A549 treated with dexamethasone at 1 μM for 4 hours (cell line): ENCODE measurements at places on chromosomes 16 and 17. TPM values are rescaled to one million over a fixed set of nuclear protein-coding genes. Genes with fewer than 3 reads are reported as not detected.

SETD6 gene
- 9.0 to 14.3 TPM (median 12.9 TPM) in 5 replicates for total RNA-seq

CALB2 gene
- total RNA-seq, result 3.8 to 6.3 TPM (median 5.3 TPM) in 5 replicates

PDK2 gene
- total RNA-seq, result 11.5 to 21.5 TPM (median 20.4 TPM) in 5 replicates

TSNAXIP1 gene
- total RNA-seq, result 0.25 to 0.67 TPM (median 0.52 TPM) in 5 replicates

TNFRSF17 gene
- not detected in 5 replicates for total RNA-seq

GDPD1 gene
- 0.37 to 0.97 TPM (median 0.64 TPM) in 5 replicates for total RNA-seq

KDM8 gene
- total RNA-seq, result 1.7 to 2.8 TPM (median 2.6 TPM) in 5 replicates

NXN gene
- 20.0 to 27.7 TPM (median 26.7 TPM) in 5 replicates for total RNA-seq

CDK3 gene
- total RNA-seq, result 1.3 to 4.7 TPM (median 4.1 TPM) in 5 replicates

KRTAP4-1 gene
- total RNA-seq, result 0.14 to 0.25 TPM (median 0.24 TPM) in 3 of 5 replicates, not detected in the others

KRTAP16-1 gene
- total RNA-seq, result not detected in 5 replicates

RNF43 gene
- total RNA-seq, result 0.20 to 0.86 TPM (median 0.40 TPM) in 5 replicates

ETV4 gene
- total RNA-seq, result 53.6 to 68.6 TPM (median 65.1 TPM) in 5 replicates

SHISA6 gene
- not detected in 5 replicates for total RNA-seq

PLA2G10 gene
- 0.28 to 0.66 TPM (median 0.37 TPM) in 5 replicates for total RNA-seq

CDIP1 gene
- 12.5 to 15.7 TPM (median 14.8 TPM) in 5 replicates for total RNA-seq

FTSJ3 gene
- 53.1 to 56.9 TPM (median 53.4 TPM) in 5 replicates for total RNA-seq

FBXL19 gene
- 10.3 to 22.1 TPM (median 19.3 TPM) in 5 replicates for total RNA-seq

MPV17L gene
- 4.2 to 6.7 TPM (median 6.1 TPM) in 5 replicates for total RNA-seq

CCL4 gene
- total RNA-seq, result 0.29 TPM in 1 of 5 replicates, not detected in the others

TTYH2 gene
- 1.6 to 2.1 TPM (median 1.7 TPM) in 5 replicates for total RNA-seq

KRT15 gene
- total RNA-seq, result 2.3 to 4.1 TPM (median 2.9 TPM) in 5 replicates

EEF2KMT gene
- 22.1 to 25.6 TPM (median 25.0 TPM) in 5 replicates for total RNA-seq

SLC5A2 gene
- 0.11 to 0.24 TPM (median 0.14 TPM) in 5 replicates for total RNA-seq

KRTAP9-8 gene
- not detected in 5 replicates for total RNA-seq

TMEM100 gene
- 0.05 to 0.13 TPM (median 0.07 TPM) in 5 replicates for total RNA-seq

AHSP gene
- total RNA-seq, result not detected in 5 replicates

OTOP3 gene
- not detected in 5 replicates for total RNA-seq

SEPTIN12 gene
- total RNA-seq, result not detected in 5 replicates

ZNF830 gene
- total RNA-seq, result 14.5 to 17.5 TPM (median 15.3 TPM) in 5 replicates

RSL1D1 gene
- 210 to 259 TPM (median 229 TPM) in 5 replicates for total RNA-seq

PRDM7 gene
- not detected in 5 replicates for total RNA-seq

ARSG gene
- total RNA-seq, result 1.2 to 2.0 TPM (median 1.5 TPM) in 5 replicates

ATP2A1 gene
- 1.4 to 5.5 TPM (median 2.1 TPM) in 5 replicates for total RNA-seq

RNF227 gene
- 1.3 to 2.4 TPM (median 1.5 TPM) in 5 replicates for total RNA-seq

CFAP119 gene
- 3.1 to 8.7 TPM (median 7.5 TPM) in 5 replicates for total RNA-seq

CMTM2 gene
- not detected in 5 replicates for total RNA-seq

CORO6 gene
- 3.5 to 5.8 TPM (median 4.3 TPM) in 5 replicates for total RNA-seq

ICAM2 gene
- 0.11 TPM in 1 of 5 replicates, not detected in the others for total RNA-seq

DBF4B gene
- total RNA-seq, result 17.9 to 24.5 TPM (median 23.0 TPM) in 5 replicates

PROCA1 gene
- total RNA-seq, result 0.87 to 1.6 TPM (median 1.4 TPM) in 5 replicates

SDR42E2 gene
- total RNA-seq, result not detected in 5 replicates

KRTAP2-2 gene
- total RNA-seq, result not detected in 5 replicates

EXOC3L1 gene
- total RNA-seq, result 0.05 to 0.21 TPM (median 0.06 TPM) in 5 replicates

KRT16 gene
- total RNA-seq, result 0.83 to 1.5 TPM (median 1.4 TPM) in 5 replicates

RAB40B gene
- 11.2 to 16.0 TPM (median 15.2 TPM) in 5 replicates for total RNA-seq

MYH2 gene
- not detected in 5 replicates for total RNA-seq

KRT24 gene
- total RNA-seq, result not detected in 5 replicates

IRF8 gene
- total RNA-seq, result 0.41 to 0.74 TPM (median 0.47 TPM) in 5 replicates

BIRC5 gene
- total RNA-seq, result 94.4 to 106 TPM (median 104 TPM) in 5 replicates

EME1 gene
- 13.3 to 14.6 TPM (median 14.3 TPM) in 5 replicates for total RNA-seq

CDH3 gene
- total RNA-seq, result 0.17 to 0.51 TPM (median 0.28 TPM) in 5 replicates
